Left kidney (tissue), 8 donors: ENCODE measurements at places on chromosomes 2 and 18. TPM values are rescaled to one million over a fixed set of nuclear protein-coding genes. Genes with fewer than 3 reads are reported as not detected.
A peak's percentile ranks its signal among the peaks of the same experiment; 100 is the strongest.

- DNase-seq = peak; percentile 30
Measured at GRCh38 chr2:191049728-191050639, 36.0 kb upstream of the STAT1 start.

DNA sequence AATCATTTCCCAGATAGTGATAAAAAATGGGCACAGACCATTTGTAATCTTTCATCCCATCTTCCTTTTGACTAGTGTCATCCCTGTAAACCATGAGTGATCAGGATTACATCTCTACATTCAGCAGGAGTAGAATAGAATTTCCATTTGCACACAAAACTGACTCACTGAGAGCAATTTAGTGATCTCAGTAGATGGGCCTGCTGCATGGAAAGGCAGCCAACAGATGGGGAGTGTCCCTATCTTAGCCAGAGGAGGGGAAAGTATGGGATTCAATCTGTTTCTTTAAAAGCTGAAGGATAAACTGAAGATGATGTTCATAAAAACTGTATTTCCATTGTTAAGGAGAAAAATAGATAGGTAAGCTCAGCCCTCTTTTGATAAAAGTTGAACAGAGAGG is 441.7 kb downstream of the ZNF521 start:
- no peak for DNase-seq

DNA sequence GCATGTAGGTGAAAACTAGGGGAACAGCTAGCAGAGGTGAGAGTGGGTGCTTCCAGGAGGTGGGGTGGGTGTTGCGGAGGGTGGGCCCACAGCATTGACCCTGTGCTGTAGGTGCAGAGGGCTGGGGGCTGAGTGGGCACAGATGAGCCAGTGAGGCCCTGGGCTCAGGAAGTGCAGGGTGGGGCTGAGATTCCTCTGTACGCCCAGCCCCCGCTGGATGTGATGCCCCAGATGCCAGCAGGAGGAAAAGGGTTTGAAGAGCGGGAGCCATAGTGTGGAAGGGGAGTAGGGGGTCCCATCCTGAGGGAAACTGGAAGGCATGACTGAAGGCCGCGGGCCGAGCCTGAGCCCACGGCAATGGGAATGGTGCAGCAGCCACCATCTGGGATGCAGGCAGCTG is 14.1 kb upstream of the OTOS start:
- no peak for DNase-seq

TSN gene
- polyA plus RNA-seq = 108 TPM

STPG4 gene
- polyA plus RNA-seq = 0.12 TPM

SIX2 gene
- 22.6 TPM for polyA plus RNA-seq

DNA sequence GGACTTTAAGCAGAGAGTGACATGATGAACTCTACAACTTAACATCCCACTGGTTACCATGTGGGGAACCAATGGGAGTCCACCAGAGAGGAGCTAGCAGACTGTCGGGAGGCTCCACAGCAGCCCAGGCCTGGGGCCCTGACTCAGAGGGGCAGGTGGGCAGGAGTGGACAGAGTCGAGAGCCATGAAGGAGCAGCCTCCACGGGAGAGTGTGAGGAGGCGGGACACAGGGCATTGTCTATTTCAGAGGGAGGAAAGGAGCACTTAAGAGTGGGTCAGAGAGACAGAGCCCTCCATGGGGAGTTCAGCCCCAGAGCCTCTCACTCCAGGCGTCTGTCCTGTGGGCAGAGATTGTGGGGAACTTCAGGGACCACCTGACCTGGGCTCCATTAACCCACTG is 118.7 kb downstream of the CYP26B1 start:
- DNase-seq = no peak

GRCh38 chr18:49747876-49748275 is 65.5 kb downstream of the ACAA2 start:
- no peak for DNase-seq

DNA sequence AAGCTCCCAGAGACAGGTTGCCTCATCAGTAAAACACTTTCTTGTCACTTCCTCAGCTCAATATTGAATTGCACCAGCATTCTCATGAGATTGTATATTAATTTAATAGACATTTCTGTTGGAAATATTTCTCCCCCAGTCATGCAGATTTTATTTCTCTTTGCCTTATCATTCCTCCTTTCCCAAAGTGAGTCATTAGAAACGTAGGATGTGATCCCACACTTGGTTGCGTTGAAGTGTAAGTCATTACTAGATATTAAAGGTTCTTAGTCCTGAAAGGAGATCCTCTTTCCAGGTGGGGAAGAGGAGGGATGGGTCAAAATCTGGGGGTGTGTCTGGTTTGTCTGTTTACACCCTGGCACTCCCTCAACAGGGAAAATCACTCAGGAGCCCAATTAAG is 438.2 kb downstream of the SLC4A3 start:
- no peak for DNase-seq

- DNase-seq = no peak
Measured at GRCh38 chr18:8423051-8423557, 186.1 kb upstream of the RAB12 start.

- no peak for DNase-seq
Measured at GRCh38 chr2:58845011-58845410, 603.9 kb upstream of the FANCL start.

- DNase-seq = no peak
Measured at GRCh38 chr18:49024804-49025421, 74.1 kb upstream of the SMAD7 start.

DNA sequence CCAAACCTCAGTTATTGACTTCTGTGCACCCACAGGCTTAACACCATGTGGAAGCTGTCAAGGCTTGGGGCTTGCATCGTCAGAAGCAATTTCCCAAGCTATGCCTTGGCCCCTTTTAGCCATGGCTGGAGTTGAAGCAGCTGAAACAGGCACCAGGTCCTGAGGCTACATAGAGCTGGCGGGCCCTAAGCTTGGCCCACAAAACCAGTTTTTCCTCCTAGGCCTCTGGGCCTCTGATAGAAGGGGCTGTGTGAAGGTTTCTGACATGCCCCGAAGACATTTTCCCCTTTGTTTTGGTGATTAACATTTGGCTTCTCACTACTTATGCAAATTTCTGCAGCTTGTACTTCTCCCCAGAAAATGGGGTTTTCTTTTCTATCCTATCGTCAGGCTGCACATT is 9.1 kb upstream of the TMX3 start:
- DNase-seq = no peak

- peak; percentile 74 for DNase-seq
Measured at GRCh38 chr2:202178346-202178958, 59.9 kb downstream of the SUMO1 start.

PLB1 gene
- polyA plus RNA-seq = 1.2 TPM

GRCh38 chr2:10054424-10054823 is 11.1 kb downstream of the KLF11 start:
- no peak for DNase-seq

DNA sequence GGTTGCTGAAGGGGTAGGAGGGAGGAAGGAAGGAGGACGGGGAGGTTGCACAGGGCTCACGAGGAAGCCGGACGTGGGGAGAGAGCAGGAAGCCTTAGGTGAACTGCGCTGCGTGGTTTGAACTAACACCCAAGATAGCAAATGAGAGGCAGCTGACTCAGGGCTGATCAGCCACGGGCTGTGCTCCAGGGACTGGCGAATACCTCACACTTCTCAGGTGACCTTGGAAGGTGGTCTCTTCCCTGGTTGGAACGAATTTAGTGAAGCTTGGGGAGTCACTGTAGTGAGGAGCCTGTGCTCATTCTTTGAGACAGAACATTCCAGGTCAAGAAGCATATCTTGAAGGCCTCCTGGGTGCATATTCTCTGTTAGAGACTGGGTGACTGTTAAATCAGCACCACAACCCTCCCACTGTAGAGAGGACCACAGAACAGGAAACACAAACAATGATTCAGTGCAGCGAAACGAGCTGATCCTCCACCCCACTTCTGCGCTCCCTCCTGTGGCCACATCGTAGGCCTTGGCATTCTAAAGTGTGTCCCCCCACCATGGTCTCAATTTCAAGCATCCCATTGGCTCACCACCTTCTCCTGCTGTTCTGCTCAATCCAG is 33.8 kb downstream of the TOGARAM2 start:
- DNase-seq = no peak

- no peak for DNase-seq
Measured at GRCh38 chr2:44817673-44818335, 123.7 kb upstream of the SIX3 start.

GRCh38 chr2:191601060-191601459 is 76.9 kb upstream of the NABP1 start:
- DNase-seq = no peak

CPO gene
- 1.7 TPM for polyA plus RNA-seq

- no peak for DNase-seq
Measured at GRCh38 chr2:107556038-107556627, 270.6 kb upstream of the RGPD4 start.

DNA sequence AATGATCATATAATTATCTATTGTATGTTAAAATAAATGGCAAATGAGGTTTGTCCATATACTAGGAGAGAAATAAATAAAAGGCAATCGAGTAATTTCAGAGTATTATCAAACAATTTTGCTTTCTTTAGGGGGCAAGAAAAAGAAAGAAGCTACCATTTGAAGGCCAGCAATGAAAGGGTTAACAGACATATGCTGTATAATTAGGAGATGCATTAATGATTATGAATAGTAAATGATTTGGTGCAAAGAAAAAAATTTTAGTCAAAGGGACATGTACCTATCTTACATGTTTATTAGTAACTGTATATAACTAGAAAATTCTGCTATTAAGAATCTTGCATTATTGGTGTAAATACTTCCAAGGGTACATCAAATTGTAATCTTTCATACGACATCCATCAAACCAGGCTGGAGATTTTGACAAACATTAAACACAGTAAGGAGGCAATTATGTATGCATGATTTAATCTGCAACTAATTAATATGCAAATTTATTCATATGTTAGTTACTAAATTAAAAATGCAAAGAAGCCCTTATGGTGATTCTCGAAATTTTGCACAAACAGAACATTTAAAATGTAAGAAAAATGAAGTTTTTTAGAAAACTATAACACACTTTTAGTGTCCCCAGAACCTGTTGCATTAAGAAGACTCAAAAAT is 251.4 kb downstream of the TCF4 start:
- DNase-seq = no peak

GALNT3 gene
- 20.2 TPM for polyA plus RNA-seq

POU3F3 gene
- 83.8 TPM for polyA plus RNA-seq

- DNase-seq = no peak
Measured at GRCh38 chr2:217611056-217611455, 391.7 kb downstream of the TNS1 start.

- no peak for DNase-seq
Measured at GRCh38 chr18:35167857-35168256, 73.0 kb upstream of the ZNF397 start.

C1D gene
- polyA plus RNA-seq = 44.9 TPM
